ENCODE measurements at places on chromosomes 7 and 10.

- no peak for DNase-seq
Observed at GRCh38 chr10:97464226-97464625, 18.3 kb downstream of the ZDHHC16 start.

DNA sequence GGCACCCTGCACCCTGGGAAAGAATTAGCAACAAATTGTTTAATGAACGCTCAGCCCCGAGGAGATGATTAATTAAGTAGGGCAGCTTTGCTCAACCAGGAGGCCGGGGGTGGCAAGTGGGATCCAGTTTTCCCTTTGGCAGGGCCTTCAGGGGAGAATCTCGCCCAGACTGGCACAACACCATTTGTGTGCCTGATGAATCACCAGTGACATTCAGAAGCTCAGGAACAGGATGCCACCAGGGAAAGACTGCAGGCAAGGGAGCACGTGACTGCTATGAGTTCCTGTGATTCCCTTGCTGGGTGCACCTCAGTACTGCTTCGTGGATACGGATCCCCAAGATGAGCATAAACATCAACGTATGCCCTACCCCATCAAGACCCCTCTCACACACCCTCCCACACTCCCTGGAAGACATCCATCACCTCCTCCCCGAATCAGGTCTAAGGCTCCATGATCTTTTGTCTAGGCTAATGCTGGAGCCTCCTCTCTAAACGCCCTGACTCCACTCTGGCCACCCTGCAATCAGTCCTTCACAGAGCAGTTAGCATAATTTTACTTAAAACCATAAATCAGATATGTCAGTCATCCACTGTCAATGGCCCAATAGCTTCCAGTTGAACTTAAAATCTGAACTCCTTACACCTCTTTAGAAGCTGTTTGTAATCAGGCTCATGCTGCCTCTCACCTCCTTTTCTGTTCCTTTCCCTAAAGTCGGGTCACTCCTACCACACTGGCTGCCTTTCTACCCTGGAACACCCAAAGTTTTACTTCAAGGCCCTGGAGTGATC, 109.2 kb upstream of the AGK start:
- no peak for DNase-seq

DNA sequence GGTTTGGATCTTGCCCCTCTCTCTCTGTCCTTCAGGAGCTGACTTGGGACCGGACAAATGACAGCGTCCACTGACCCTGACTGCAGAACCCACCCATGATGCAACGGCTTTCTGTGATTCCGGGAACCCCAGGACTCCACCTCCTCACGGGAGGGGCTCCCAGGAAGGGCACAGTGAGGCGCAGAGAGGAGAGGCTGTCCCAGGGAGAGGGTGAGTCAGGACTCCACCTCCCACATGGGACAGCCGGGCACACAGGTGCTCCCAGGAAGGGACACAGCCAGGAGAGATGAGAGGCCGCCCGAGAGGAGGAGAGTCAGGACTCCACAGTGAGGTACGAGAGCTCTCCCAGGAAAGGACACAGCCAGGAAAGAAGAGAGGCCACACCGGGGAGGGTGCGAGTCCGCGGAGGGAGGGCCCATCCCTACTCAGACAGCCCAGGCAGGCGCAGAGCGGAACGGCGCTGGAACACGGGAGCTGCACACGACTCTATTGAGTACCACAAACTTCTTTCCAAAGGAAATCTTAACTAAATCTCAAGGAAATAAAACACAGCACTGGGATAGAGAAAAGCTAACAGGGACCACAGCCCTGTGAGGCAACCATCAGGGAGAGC, 162.5 kb downstream of the MAD1L1 start:
- DNase-seq = no peak

- no peak for DNase-seq
Observed at GRCh38 chr10:86657011-86657395, 2.7 kb downstream of the OPN4 start.

DNA sequence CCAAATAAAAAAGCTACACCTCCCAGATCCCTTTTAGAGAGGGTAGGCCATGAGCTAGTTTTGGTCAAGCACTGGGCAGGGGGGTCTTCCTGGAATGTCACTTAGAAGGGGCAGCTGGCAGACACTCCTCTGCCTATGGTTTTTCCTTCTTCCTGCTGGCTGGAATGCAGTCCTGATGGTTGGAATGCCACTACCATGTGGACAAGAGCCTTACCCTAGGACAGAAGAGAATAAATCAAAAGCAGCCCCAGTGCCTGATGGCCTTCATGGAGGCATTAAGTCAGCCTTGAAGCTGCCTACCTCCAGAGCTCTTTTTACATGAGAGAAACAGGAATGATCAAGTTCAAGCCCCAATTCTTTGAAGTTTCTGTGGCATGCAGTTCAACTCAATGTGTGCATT, 43.5 kb upstream of the SORBS1 start:
- DNase-seq = no peak

DNA sequence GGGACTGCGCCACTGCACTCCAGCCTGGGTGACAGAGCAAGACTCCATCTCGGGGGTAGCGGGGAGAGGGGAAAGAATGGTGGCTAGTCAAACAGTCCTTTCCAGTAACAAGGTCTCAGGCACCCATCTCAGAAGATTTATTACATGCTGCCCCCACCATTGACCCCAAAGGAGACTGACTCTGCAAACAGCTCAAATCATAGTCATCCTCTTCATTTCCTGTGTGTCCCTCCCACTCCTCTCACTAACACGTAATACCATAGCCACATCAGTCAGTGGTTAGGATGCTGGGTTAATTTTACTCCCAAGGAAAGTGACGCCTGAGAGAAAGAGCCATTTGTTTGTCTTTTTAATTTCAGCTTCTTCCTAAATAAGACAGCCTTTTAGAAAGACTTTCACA, 56.6 kb upstream of the BET1 start:
- no peak for DNase-seq

DNA sequence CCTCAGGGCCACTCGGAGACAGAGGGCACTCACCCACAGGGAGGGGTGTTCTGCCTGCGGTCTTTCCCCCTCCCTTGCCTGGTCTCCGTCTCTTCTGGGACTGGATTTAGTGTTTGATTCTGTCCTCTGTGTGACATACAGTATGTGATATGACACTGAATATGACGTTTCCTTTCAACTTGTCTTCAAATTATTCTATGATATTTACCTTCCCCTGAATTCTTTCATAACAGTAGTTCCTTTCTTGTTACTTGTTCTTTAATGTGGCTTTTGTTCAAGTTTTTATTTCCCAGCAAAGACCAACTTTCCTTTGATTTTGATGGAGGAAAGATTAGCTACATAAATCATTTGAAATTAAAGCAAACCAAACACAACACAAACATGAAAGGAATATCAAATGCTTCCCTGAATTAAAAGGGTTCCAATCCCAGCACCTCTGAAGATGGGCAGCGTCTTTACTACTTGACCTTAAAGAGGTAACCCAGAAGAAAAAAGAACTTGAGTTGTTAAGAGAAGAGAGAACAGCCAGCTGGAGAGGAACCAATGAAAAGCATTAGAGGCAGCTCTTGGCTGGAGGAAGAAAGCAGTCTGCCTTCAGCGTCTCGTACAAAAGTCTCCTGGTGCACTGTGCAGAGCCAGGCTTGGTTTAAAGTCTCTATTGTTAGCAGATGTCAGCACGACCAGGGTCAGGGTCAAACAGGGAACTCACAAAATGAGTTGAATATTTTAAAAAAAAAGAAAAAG, 18.3 kb upstream of the RHEB start:
- DNase-seq = no peak

GRCh38 chr10:100009283-100009792, 409 bp downstream of the DNMBP start:
- DNase-seq = no peak

- DNase-seq = no peak
Observed at GRCh38 chr7:18689551-18689950, 194.0 kb downstream of the HDAC9 start.

- DNase-seq = no peak
Observed at GRCh38 chr10:112394475-112394875, 20.6 kb downstream of the ACSL5 start.

- no peak for DNase-seq
Observed at GRCh38 chr10:87646935-87647334, 12.7 kb upstream of the PAPSS2 start.

DNA sequence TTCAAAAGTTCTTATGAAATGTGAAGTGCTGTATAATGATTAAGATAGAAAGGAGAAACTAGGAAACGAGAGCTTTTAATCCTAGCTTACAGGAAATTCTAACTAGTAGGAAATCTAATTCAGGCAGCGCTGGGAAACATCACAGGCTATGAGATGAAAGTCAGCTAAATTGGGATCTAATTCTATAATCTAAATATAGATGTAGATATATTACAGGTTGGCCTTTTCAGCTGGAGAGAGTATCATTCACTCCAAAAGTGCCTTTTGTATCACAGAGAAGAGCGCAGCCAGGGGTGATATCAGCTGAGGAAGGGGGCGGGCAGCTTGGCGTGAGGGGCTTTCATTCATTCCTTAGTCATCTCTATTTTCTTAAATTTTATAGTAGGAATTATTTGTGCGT, 157.0 kb downstream of the CUX1 start:
- no peak for DNase-seq

DNA sequence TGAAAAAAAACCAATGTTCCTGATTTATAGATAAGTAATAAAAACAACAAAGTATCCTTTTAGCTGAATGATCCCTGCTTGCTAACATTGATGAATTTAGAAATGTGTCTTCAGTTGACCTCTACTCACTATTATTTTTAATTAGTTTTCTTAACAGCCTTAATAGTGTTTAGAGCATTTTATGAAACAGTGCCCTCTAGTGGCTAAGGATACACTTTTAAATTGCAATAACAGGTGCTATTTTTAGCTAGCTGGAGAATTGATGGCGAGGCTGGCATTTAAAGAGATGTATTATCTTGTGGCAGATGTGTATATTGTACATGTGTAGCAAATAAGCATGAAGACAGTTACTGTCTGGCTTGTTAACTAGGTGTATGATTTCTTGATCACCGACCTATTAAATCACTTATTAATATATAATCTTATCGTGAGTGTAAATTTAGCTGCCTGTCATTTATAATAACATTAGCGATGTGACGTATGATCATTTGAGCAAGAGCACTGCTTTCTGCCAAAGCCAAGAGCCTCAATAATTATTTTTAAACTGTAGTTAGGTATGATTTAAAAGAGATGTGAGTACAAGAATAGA, 451.9 kb downstream of the DPP6 start:
- no peak for DNase-seq

DNA sequence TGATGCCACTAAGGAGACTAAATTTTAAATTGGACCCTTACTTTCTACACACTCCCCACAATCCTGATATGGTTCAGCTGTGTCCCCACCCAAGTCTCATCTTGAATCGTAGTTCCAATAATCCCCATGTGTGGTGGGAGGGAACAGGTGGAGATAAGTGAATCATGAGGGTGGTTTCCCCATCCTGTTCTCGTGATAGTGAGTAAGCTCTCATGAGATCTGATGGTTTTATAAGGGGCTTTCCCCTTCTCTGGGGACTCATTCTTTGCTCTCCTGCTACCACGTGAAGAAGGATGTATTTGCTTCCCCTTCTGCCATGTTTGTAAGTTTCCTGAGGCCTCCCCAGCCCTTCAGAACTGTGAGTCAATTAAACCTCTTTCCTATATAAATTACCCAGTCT, 18.4 kb upstream of the BET1 start:
- no peak for DNase-seq

DNA sequence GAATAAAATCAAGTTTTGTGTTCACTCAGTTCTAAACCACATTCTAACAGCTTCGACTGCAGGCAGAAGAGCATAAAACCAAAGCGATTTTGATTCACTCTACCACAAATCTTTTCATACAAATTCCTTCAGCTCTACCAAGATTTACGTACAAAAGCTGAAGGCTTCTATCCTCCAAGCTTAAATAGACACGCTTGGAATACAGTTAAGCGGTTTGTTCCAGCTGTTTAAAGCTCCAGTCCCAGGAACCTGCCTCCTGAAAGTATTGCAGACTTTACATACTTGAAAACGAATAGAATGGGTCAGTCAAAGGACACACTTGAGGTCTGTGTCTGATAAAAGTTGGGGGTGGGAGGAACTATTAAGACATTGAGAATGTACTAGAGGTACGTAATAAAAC, 102.9 kb downstream of the MPP7 start:
- DNase-seq = no peak

DNA sequence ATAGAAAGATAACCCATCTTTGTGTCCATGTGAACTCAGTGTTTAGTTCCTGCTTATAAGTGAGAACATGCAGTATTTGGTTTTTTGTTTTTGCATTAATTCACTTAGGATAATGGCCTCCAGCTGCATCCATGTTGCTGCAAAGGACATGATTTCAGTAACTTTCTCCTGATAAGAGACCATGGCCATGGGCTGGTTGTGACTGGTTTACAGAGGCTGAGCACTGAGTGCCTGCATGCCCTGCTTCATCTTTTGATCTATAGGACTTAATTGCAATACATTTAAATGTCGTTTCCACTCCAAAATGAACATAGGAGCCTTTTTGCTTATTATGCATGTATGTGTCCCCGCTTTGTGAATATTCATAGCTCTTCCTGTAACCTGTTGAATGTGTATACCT, 101.3 kb upstream of the IGFBP3 start:
- DNase-seq = no peak

- no peak for DNase-seq
Observed at GRCh38 chr10:59047957-59048618, 128.4 kb upstream of the PHYHIPL start.

GRCh38 chr7:140203556-140203955, 26.8 kb upstream of the KDM7A start:
- DNase-seq = no peak

DNA sequence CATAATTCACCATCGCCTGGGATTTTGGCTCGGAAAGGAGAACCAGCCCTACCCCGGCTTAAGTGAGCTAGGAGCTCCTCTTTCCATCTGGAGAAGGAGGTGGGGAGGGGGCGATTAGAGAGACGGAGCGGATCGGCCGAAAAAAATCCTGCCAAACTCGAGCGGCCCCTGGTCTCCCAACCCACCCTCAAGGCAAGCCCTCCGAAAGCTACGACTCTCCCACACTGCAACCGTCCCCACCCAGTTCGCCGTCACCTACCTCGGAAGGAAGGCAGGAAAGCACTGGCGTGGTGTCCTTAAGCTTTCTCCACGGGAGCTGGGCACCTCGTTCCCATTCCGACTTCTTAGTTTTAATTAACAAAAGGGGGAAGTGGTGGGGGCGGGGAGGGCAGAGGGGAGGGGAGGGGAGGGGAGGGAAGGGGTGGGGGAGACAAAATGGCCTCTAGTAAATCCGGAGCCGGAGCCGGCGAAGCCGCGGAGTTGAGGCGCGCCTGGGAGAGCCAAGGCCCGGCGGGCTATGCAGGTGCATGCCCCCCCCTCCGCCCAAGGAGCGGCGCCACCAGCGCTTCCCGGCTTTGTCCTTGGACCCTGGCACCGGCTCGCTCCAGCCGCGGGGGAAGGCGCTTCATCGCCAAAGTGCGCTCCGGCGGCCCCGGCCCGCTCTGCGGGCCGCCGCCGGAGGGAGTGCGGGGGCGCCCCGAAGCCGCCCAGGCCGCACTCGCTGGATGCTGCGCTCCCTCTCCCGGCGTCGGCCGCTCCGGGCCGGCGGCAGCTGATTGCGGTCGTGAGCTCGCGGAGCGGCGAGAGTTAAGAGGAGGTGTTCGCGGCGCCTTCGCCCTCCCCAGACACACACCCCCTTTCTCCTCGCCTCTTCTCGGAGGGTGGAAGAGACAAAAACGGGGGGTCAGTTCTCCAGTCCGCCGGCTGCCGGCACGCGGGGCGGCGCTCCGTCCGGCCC, at the start of gene LRRC4:
Gene LRRC4 (minus strand): TSS at position 784 of the 958 bp plus-strand sequence. CDS start 797 bp downstream, outside the sequence.
- no peak for DNase-seq
